ENCODE measurements at places on chromosomes 7 and 10.

- DNase-seq = no peak
Observed at GRCh38 chr10:132677096-132677472, 108.9 kb downstream of the NKX6-2 start.

- DNase-seq = no peak
Observed at GRCh38 chr7:144048648-144049047, at the start of gene OR2A5. Gene OR2A5 (plus strand): TSS chr7:144048948. CDS start chr7:144050402, 1,454 bp downstream.

GRCh38 chr10:101029520-101030295 is 1.2 kb downstream of the PDZD7 start:
- DNase-seq = no peak

GRCh38 chr7:158374586-158374985 is 213.0 kb downstream of the PTPRN2 start:
- no peak for DNase-seq

DNA sequence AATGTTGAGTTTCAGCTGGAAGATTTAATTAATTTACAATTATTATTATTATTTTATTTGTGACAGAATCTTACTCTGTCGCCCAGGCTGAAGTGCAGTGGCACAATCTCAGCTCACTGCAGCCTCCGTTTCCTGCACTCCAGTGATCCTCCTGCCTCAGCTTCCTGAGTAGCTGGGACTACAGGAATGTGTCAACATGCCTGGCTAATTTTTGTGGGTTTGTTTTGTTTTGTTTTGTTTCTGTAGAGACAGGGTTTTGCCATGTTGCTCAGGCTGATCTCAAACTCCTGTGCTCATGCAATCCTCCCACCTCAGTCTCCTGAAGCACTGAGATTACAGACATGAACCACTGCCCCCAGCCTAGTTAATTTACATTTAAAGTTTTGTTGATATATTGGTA is 93.8 kb upstream of the MEOX2 start:
- no peak for DNase-seq

All from RCC 7860 (cell line).